NB4 (cell line): ENCODE measurements at places on chromosomes 13 and 19.
A peak's percentile ranks its signal among the peaks of the same experiment; 100 is the strongest.

DNA sequence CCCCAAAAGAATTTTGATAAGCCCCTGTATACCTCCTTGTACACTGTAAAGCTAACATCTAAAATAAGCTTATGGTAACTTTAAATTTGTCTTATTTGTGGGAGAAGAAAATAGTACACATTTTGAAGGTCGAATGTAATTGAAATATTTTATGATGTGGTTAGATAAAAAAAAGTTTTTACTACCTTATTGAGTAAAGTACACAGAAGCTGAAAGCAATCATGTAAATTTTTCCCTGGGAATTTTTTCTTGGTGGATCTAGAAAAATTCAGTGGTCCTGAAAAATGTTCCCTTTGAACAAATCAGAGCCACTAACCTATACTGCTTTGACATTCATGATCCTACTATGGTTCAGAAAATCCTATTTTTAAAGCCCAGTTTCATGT, 46.9 kb downstream of the SIPA1L3 start:
- no peak for DNase-seq

DNA sequence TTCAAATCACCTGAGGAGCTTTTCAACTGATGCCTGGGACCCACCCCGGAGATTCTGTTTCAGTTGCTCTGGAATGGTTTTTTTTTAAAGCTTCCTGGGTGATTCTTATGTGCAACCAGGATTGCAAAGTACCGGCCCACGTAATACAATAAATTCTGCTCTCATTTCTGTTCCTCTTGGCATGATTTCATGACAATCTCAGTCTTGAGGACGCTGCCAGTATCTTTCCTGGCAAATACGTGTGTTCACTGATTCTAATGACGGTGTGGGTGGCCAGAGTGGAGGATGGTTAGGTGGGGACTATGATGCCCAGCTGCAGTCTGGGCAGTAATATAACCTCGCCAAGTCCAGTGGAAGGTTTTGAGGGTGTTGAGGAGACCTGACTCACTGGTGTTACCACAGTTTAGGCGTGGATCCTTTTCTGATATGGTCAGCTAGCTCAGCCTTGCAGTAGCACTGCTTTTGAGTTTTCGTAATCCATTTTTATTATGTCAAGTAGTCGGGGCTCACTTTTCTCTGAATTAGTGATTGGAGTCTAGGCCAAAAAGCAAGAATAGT, 49.4 kb downstream of the FAM124A start:
- no peak for DNase-seq

DNA sequence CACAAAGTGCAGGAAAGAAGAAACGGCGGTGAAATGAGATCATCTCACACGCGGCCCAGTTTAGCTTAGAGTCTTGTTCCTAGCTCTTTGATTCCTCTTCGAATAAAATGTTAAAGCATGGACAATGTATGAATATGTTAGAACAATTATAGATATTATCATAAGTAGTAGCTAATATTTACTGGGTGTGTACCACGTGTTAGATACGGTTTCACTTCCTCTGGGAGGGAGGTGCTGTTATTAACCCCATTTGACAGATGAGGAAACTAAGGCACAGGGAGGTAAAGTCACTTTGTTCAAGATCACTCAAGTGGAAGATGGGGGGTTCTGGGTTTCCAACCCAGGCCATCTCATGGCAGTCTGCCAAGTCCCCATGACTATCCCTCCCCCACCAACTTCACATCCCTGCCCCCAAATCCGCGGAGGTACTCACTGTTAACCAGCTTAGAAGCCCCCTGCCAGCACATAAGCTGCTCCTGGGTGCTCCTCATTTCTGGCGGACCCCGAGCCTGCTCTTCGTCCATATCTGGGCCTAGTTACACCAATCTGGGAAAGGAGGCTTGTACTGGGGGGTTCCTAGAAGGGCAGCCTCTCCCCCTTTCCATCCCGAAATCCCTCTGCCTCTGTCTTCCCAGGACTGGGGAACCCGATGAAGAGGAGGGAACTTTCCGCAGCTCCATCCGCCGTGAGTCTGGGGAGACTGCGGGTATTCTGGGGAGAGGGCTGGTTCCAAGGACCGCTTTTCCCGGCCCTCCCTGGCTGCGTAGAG, 1.0 kb upstream of the FXYD7 start:
- no peak for DNase-seq

DNA sequence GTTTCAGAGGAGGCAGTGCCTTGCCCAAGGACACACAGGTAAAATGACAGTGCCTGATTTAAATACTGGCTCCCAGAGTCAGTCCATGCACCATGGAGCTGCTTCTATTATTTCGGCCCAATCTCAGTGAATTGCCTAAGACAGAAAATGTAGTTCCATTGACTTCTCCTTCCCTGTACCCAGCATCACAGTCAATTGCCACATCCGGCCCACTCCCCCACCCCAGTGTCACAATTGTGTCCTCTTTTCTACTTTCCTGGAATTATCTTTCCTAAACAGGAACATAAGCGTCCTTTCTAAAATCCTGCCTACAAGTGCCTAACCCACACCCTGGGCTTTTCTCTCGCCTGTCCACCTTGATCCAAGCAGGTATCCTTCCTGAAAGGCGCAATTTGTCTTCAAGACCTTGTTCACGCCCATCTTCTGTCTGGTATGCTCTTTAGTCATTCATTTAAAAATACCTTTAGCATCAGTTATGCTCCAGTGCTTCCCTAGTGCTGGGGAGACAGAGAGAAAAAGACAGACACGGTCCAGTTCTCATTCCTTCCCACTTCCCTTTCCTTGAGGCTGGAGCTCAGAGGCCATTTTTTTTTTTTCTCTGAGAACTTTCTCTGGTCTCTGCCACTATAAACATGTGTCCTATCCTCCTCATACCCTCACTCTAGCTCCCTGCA, 411.4 kb downstream of the LIG4 start:
- DNase-seq, result no peak

GRCh38 chr19:7507884-7508283, 8.0 kb upstream of the ZNF358 start:
- DNase-seq, result peak; percentile 69

- no peak for DNase-seq
Observed at GRCh38 chr13:111895896-111896821, 170.8 kb upstream of the SOX1 start.
